ENCODE measurements at places on chromosomes 12 and 14. TPM values are rescaled to one million over a fixed set of nuclear protein-coding genes. Genes with fewer than 3 reads are reported as not detected.

FOXA1 gene
- not detected for total RNA-seq

RDH5 gene
- total RNA-seq: 13.5 TPM

ANO4 gene
- 0.32 TPM for total RNA-seq

GRCh38 chr14:75046899-75047298 is 4.4 kb downstream of the MLH3 start:
- no peak for DNase-seq

- peak; percentile 57 for DNase-seq
Observed at GRCh38 chr14:95500201-95500681, 16.2 kb downstream of the SYNE3 start.

GRCh38 chr12:93419388-93420034 is 22.2 kb downstream of the UBE2N start:
- DNase-seq: no peak

SERPINA9 gene
- not detected for total RNA-seq

GRCh38 chr14:74942608-74943007 is 12.8 kb downstream of the PGF start:
- DNase-seq: no peak

DNA sequence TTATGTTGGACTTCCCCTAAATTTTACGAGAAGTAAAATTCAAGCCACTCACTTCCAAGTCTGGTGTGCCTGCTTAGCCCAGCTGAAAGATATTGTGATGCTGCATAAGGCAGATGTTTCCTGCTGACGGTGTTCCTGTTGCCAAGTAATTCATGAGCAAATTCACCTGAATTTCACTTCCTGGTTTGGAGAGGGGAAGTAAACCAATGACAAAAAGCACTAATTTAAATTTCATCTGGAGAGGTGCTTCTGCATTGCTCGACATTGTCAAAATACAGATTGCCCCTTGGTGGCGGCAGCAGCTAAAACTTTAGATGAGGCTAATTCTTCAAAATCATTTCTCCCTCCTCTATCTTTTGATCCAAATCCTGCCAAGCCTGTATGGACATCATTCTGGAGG is 281.1 kb downstream of the AACS start:
- no peak for DNase-seq

- DNase-seq: no peak
Observed at GRCh38 chr14:43789458-43789857, 717.6 kb downstream of the FSCB start.

DNA sequence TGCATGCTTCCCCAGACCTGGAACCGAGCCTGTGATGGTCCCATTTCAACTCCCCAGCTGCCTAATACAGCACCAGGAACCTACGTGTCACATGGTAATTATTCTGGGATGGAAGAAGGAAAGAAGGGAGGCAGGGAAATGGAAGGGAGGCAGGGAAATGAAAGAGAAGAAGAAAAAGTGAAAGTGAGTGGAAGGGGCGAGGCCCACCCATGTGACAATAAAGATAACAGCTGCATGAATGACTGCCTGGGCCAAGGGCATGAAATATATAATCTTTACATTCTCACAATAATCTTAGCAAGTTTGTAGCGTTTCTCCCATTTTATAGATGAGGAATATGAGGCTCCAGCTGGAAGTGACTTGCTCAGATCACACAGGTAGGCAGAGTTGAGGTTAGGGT is 245.0 kb upstream of the PWP1 start:
- no peak for DNase-seq

APOLD1 gene
- 21.3 TPM for total RNA-seq

CBLN3 gene
- total RNA-seq: 2.3 TPM
